Activated CD8-positive, alpha-beta T cell treated with anti-CD3 and anti-CD28 coated beads for 36 hours (primary cell): ENCODE measurements at places on chromosomes 7 and 10. TPM values are rescaled to one million over a fixed set of nuclear protein-coding genes. Genes with fewer than 3 reads are reported as not detected.

GRCh38 chr10:116947841-116948529 is 57.0 kb downstream of the SHTN1 start:
- no peak overlapping the region for H3K27ac ChIP-seq
- H3K4me3 ChIP-seq = no peak overlapping the region
- no peaks in the 10 kb centered on the region for H3K4me1 ChIP-seq
- no peaks in the 10 kb centered on the region for H3K36me3 ChIP-seq
- no peak for DNase-seq

- DNase-seq = peak; percentile 68
- peaks cover 48% of the 10 kb centered on the region for H3K4me1 ChIP-seq
- H3K36me3 ChIP-seq = no peaks in the 10 kb centered on the region
- H3K27me3 ChIP-seq = no peaks in the 10 kb centered on the region
- peak overlapping the region; percentile 33 for H3K4me3 ChIP-seq
Observed at GRCh38 chr10:71694567-71694968, 25.0 kb downstream of the C10orf105 start.

EXOC4 gene
- 61.7 TPM for total RNA-seq

GRCh38 chr7:108020585-108020984 is 17.6 kb upstream of the LAMB1 start:
- H3K27me3 ChIP-seq = peaks cover 4% of the 10 kb centered on the region
- no peak overlapping the region for H3K27ac ChIP-seq
- no peak overlapping the region for H3K4me3 ChIP-seq
- no peaks in the 10 kb centered on the region for H3K36me3 ChIP-seq

DNA sequence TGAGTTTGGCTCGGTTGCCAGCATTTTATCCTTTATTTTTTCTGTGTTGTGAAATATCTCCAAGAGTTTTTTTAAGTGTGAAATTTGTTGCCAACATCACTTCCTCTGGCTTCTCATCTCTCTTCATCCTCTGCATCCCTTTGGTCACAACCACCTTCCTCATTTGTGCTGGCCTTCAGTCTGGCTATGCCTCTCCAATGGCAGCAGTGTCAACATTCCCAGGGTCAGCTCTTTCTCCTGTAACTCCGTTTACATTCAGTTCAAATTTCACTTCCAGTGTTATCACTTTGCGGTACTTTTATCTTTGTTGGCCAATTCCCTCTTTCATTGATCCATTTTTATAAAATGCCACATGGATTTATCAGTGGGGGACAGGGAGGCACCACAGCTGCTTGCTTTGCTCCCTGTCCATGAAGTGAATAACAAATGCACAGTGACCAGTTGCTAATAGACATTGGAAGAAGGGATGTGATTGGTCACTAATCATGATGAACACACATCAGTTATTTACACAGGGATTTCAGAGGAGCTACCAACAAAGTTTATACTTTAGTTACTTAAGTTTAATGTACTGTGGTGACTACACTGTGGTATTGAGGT is 311.4 kb upstream of the LRGUK start:
- H3K4me3 ChIP-seq = no peak overlapping the region
- H3K27me3 ChIP-seq = no peaks in the 10 kb centered on the region

NPSR1 gene
- total RNA-seq = not detected

FOXP2 gene
- total RNA-seq = not detected

- H3K36me3 ChIP-seq = peaks cover 39% of the 10 kb centered on the region
- H3K27ac ChIP-seq = peak overlapping the region; percentile 35
- no peak overlapping the region for H3K4me3 ChIP-seq
Observed at GRCh38 chr10:114437473-114438292, 33.4 kb upstream of the AFAP1L2 start.

DNA sequence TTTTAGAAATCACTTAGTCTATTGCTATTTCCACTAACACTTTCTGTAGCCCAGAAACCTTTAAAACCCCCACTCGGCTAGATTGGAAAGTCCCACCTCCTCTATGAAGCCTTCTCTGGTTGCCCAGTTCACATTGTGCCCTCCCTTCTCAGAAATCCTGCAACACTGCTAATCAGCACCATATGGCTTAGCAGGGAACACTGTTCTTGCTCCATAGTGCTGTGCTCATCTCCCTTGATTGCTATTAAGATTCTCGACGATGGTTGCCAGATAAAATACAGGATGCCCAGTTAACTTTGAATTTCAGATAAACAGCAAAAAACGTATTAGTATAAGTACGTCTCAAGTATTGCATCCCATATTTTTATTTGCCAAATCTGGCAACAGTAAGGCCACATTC is 40.1 kb upstream of the XPNPEP1 start:
- peaks cover 3% of the 10 kb centered on the region for H3K4me1 ChIP-seq
- no peaks in the 10 kb centered on the region for H3K36me3 ChIP-seq
- no peak overlapping the region for H3K4me3 ChIP-seq
- DNase-seq = no peak
- H3K27me3 ChIP-seq = no peaks in the 10 kb centered on the region

- no peaks in the 10 kb centered on the region for H3K4me1 ChIP-seq
- no peak for DNase-seq
- H3K4me3 ChIP-seq = no peak overlapping the region
- no peak overlapping the region for H3K27ac ChIP-seq
- no peaks in the 10 kb centered on the region for H3K36me3 ChIP-seq
Observed at GRCh38 chr10:131043039-131043691, 268.4 kb downstream of the TCERG1L start.

DNA sequence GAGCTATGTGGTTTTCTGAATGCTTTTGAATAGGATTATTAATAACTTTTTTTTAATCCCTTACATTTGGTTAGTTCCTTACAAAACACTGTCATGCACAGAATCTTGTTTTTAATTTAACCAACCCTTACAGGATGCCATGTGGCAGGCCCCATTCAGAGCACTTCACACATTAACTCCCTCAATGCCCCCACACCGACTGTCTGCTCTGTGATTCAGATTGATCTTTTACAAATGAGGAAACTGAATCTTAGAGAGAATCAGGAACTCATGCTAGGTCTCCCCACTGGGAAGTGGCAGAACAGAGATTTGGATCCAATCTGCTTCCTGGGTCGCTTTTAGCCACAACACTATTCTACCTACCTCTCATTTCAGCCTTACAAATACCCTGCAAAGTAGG is 195.8 kb upstream of the NPVF start:
- DNase-seq = no peak
- no peak overlapping the region for H3K27ac ChIP-seq
- no peaks in the 10 kb centered on the region for H3K36me3 ChIP-seq
- H3K27me3 ChIP-seq = peaks cover 3% of the 10 kb centered on the region
- no peaks in the 10 kb centered on the region for H3K4me1 ChIP-seq
- H3K4me3 ChIP-seq = no peak overlapping the region

- peak; percentile 39 for DNase-seq
- H3K4me1 ChIP-seq = peaks cover 70% of the 10 kb centered on the region
- H3K36me3 ChIP-seq = peaks cover 40% of the 10 kb centered on the region
- no peaks in the 10 kb centered on the region for H3K27me3 ChIP-seq
Observed at GRCh38 chr7:45035893-45036292, 35.9 kb downstream of the CCM2 start.

DNA sequence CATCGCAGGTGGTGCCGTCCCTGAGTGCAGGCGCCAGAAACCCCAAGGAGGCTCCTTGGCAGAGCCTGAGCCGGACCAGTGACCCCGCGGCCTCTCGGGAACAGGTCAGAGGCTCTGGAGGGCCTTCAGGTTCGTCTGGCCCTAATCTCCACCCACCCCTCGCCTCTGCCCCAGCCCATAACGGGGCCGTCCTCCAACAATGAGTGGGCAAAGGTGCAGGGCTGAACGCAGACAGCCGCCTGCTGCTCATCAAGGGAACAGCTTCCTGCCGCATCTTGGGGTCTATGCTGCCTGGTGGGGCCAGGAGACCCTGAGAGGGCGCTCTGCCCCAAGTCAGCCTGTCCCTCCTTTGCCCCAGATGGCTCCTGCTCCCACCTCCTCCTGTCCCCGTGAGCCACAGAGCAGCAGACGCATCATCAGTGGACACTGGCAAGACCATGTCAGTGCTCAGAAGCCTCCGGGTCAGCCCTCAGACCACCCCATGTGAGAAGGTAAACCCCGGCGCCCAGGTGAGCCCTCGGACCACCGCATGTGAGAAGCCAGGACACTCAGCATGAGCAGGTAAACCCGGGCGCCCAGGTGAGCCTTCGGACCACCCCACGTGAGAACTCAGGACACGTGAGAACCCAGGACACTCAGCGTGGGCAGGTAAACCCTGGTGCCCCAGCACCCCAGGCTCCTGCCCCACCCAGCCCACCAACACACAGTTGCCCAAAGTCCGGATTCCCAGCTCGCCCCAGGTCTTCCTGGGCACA is 142.0 kb downstream of the PTPRN2 start:
- H3K27ac ChIP-seq = no peak overlapping the region
- H3K4me1 ChIP-seq = no peaks in the 10 kb centered on the region
- no peak overlapping the region for H3K4me3 ChIP-seq

GRCh38 chr7:35754741-35755140 is 46.1 kb upstream of the SEPTIN7 start:
- no peaks in the 10 kb centered on the region for H3K27me3 ChIP-seq
- H3K27ac ChIP-seq = no peak overlapping the region
- no peak for DNase-seq
- H3K4me1 ChIP-seq = peaks cover 10% of the 10 kb centered on the region

GRCh38 chr10:129345763-129346162 is 121.3 kb upstream of the MGMT start:
- no peaks in the 10 kb centered on the region for H3K27me3 ChIP-seq
- H3K36me3 ChIP-seq = no peaks in the 10 kb centered on the region
- no peak for DNase-seq
- H3K4me1 ChIP-seq = no peaks in the 10 kb centered on the region

DNA sequence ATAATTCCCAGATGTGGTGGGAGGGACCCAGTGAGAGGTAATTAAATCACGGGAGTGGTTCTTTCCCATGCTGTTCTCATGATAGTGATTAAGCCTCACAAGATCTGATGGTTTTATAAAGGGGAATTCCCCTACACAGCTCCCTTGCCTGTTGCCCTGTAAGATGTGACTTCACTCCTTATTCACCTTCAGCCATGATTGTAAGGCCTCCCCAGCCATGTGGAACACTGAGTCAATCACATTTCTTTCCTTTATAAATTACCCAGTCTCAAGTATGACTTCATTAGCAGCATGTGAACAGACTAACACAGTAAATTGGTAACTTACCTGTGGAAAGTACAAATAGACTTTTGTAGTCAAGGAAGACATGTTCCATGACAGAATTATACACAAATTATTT is 55.2 kb downstream of the ZNF716 start:
- no peaks in the 10 kb centered on the region for H3K36me3 ChIP-seq
- DNase-seq = no peak
- no peaks in the 10 kb centered on the region for H3K4me1 ChIP-seq
- no peak overlapping the region for H3K27ac ChIP-seq
- no peak overlapping the region for H3K4me3 ChIP-seq

CABCOCO1 gene
- not detected for total RNA-seq

DNA sequence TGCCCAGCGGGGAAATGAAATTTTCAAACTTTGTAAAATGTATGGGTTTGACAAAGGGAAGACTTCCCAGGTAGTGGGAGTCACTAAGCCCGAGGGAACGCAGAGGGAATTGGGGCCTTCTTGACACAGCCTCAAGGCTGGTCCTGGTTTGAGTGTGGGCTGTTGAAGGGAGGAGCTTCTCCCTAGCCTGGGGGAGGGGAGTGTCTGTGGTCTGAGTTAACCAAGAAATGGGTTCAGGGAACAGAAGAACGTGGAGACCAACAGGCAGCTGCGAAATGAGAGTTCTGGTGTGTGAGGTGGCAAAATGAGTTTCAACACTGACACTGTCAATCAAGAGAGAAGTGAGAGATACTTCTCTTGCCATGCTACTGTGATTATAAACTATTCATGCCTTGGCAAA is 32.7 kb upstream of the BAMBI start:
- no peaks in the 10 kb centered on the region for H3K36me3 ChIP-seq
- H3K27ac ChIP-seq = no peak overlapping the region
- peak; percentile 9 for DNase-seq
- no peaks in the 10 kb centered on the region for H3K27me3 ChIP-seq
- H3K4me3 ChIP-seq = no peak overlapping the region

GRCh38 chr7:153835103-153835502 is 217.1 kb upstream of the DPP6 start:
- no peak overlapping the region for H3K4me3 ChIP-seq
- no peaks in the 10 kb centered on the region for H3K36me3 ChIP-seq

UCN3 gene
- not detected for total RNA-seq

DNA sequence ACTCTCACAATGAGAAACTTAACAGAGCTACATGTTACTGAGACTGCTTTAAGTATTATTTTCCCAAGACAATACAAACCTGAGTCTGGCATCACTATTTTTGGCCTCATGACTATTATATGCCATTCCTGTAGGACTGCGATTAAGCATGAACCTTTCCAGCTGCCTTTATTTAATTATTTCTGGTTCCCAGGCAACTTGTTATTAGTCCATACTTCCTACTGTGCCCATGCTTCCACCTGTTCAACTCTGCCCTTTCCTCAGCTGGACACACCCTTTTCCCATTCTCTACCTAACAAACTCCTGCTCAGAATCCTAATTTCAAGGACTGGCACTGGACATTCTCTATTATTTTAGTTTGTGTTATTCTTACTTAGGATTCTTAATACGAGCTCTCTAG is 8.1 kb upstream of the CROT start:
- H3K27ac ChIP-seq = no peak overlapping the region
- peaks cover 25% of the 10 kb centered on the region for H3K36me3 ChIP-seq
- peaks cover 7% of the 10 kb centered on the region for H3K4me1 ChIP-seq
- DNase-seq = no peak
- H3K27me3 ChIP-seq = no peaks in the 10 kb centered on the region

LAMTOR4 gene
- total RNA-seq = 108 TPM

DNA sequence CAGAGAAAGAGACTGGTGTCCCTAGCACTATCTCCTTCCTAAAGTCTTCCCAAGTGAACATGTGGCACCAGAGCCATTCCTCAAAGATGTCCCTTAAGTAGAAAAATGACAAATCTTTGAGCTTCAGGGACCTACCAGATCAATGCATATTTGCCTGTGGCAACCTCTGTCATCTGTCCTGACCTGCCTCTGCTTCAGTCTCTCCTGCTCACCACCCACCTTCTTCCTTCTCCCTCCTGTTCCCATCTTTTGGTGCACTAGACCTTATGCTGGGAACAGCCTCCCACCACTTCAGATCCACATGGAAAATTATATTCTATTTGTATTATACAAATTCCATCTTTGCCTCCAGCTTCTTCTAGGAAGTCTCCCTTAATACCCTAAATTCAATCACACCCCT is 386.4 kb downstream of the PLXNA4 start:
- no peaks in the 10 kb centered on the region for H3K36me3 ChIP-seq
- H3K27me3 ChIP-seq = no peaks in the 10 kb centered on the region
- no peaks in the 10 kb centered on the region for H3K4me1 ChIP-seq

- no peak overlapping the region for H3K4me3 ChIP-seq
- no peaks in the 10 kb centered on the region for H3K36me3 ChIP-seq
- H3K27me3 ChIP-seq = no peaks in the 10 kb centered on the region
- DNase-seq = no peak
- no peak overlapping the region for H3K27ac ChIP-seq
Observed at GRCh38 chr10:32854435-32854834, 103.6 kb downstream of the ITGB1 start.

- no peak for DNase-seq
- peaks cover 12% of the 10 kb centered on the region for H3K4me1 ChIP-seq
- no peaks in the 10 kb centered on the region for H3K36me3 ChIP-seq
- no peak overlapping the region for H3K4me3 ChIP-seq
- no peak overlapping the region for H3K27ac ChIP-seq
Observed at GRCh38 chr7:92949748-92950147, 113.4 kb upstream of the CDK6 start.
